Nucleus accumbens (tissue), 56 donors: ENCODE measurements at places on chromosomes 5 and 9.

GRCh38 chr9:21729648-21730047 is 72.8 kb upstream of the MTAP start:
- DNase-seq, result no peak

DNA sequence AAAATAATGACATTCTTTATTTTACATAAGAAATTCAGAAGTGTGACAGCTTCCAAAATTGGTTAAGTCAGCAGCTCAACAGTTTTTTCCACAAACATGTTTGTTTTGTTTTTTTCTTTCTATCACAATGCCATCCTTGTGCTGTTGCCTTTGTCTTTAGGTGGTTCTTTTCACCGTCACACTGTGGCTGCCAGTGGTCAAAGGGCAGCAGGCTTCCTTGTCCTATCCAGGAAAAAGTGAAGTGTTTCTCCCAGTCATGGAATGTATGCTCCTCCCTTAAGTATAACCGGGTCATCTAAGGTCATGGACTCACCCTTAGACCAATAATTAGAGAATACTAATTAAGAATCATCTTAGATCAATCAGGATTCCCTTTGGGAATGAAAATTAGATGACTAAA is 87.4 kb downstream of the SREK1 start:
- DNase-seq, result no peak

GRCh38 chr5:169668732-169669131 is 31.7 kb downstream of the DOCK2 start:
- DNase-seq, result no peak

- DNase-seq, result no peak
Observed at GRCh38 chr5:21919414-21920022, 933.6 kb downstream of the CDH12 start.

- DNase-seq, result no peak
Observed at GRCh38 chr9:27109621-27110020, 596 bp downstream of the TEK start.

DNA sequence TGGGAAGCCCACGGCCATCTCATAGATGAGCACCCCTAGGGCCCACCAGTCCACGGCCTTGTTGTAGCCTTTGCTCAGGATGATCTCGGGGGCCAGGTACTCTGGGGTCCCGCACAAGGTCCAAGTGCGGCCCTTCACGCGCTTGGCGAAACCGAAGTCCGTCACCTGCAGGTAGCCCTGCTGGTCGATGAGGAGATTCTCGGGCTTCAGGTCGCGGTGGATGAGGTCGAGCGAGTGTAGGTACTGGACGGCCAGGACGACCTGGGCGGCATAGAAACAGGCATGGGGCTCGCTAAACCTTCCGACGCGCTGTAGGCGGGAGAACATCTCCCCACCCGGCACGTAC is 558 bp downstream of the PRKACG start:
- no peak for DNase-seq
